Activated CD8-positive, alpha-beta T cell treated with anti-CD3 and anti-CD28 coated beads, Interleukin-2, amount 10 ng/mL, durations not matched to agents 7 days and 5 days (primary cell): ENCODE measurements at places on chromosomes 13 and 19.
A peak's percentile ranks its signal among the peaks of the same experiment; 100 is the strongest.

GRCh38 chr19:50817941-50818858 is 5.4 kb downstream of the KLK1 start:
- peak; percentile 61 for DNase-seq

DNA sequence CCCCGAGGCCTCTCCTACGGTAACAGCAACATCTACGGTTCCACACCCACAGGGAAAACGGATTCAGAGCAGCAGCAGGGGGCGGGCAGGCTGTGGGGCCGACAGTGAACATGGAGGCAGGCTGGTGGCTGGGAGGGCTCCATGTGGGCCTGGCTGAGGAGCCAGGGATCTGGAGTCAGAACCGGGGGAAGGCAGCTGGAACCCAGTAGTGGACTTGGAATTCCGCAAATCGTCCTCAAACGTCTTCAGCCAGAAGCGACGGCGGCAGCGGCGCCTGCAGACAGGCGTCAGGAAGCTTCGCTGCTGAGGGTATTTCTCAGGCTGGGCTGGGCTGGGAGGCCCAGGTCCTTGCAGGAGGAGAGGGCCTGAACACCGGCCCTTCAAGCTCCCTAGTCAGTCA is 1.8 kb downstream of the TMEM86B start:
- no peak for DNase-seq

GRCh38 chr13:110419381-110419791 is 112.3 kb downstream of the COL4A2 start:
- DNase-seq: no peak

GRCh38 chr13:49566461-49566860 is 18.9 kb downstream of the RCBTB1 start:
- no peak for DNase-seq

- DNase-seq: no peak
These were observed 1348.5 kb downstream of the PCDH9 start for GRCh38 chr13:65881561-65882155.

- DNase-seq: peak; percentile 33
These were observed 39.3 kb downstream of the MBNL2 start for GRCh38 chr13:97261254-97262005.

DNA sequence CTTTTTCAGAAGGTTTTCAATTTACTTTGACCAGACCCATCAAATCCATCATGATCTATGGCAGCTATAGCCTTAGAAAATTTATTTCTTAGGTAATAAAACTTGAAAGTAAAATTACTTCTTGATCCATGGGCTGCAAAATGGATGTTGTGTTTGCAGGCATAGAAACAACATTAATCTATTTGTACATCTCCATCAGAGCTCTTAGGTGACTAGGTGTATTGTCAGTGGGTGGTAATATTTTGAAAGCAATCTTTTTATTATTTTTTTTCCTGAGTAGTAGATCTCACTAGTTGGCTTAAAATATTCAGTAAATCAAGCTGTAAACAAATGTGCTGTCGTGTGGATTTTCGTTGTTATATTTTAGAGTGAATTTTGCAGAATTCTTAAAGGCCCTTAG is 710.0 kb downstream of the SLITRK6 start:
- DNase-seq: no peak

DNA sequence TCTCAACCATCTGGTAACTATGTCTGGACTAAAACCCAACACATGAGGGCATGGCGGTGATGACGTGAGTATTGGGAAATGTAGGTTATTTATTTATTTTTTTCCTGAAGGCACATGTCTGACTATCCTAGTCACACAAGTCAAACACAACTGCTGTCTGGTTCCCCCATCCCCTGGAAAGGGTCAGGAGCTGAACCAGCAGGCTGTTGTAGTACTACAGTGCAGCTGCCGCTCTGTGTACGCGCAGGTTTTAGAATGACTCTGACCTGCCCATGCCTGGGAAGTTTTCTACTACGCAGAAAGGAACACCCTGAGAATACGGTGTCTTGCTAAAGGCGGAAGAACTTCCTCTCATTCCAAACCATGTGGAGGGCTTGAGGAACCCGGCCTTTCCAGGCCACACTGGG is 1.2 kb downstream of the SLC7A1 start:
- DNase-seq: peak; percentile 48

GRCh38 chr19:51926426-51926783 is 867 bp upstream of the ZNF613 start:
- no peak for DNase-seq

GRCh38 chr13:42494157-42494556 is 79.8 kb upstream of the TNFSF11 start:
- DNase-seq: no peak
